ENCODE measurements at places on chromosomes 12 and 14.

DNA sequence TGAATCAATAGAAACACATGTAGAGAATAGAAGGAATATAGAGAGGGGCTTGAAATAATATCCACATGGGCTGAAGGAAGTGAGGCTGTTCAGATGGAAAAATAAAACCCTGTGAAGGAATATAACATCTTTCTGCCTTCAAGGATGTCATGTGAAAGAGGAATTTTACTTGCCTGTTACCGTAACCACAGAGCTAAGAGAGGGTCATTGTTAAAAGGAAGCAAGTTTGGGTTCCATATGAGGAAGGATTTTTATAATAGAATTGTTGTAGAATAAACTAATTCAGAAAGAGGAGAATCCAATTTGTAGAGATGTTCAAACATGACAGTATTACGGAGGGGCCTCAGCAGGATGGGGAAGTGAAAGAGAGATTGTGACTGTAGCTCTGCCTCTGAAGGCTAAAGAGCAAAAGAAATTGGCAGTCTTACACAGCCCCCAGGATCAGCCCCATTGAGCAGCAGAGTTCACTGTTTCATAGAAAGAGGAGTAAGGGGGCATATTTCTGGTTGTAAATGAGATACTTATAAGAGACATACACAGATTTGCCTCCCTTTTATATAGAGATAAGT lies 41.8 kb upstream of the PTPRR start:
- DNase-seq, result no peak

GRCh38 chr12:53770281-53770680 lies 18.5 kb upstream of the CISTR start:
- no peak for DNase-seq

GRCh38 chr14:105529319-105529568 lies 2.9 kb downstream of the TMEM121 start:
- no peak for DNase-seq

GRCh38 chr14:53273671-53274072 lies 120.5 kb upstream of the DDHD1 start:
- no peak for DNase-seq

- DNase-seq, result no peak
These were observed 25.6 kb upstream of the ARID4A start for GRCh38 chr14:58272588-58273372.

- no peak for DNase-seq
These were observed 26.0 kb downstream of the GPR65 start for GRCh38 chr14:88030892-88031291.

GRCh38 chr14:37588667-37588955 lies 6.4 kb downstream of the FOXA1 start:
- DNase-seq, result no peak

DNA sequence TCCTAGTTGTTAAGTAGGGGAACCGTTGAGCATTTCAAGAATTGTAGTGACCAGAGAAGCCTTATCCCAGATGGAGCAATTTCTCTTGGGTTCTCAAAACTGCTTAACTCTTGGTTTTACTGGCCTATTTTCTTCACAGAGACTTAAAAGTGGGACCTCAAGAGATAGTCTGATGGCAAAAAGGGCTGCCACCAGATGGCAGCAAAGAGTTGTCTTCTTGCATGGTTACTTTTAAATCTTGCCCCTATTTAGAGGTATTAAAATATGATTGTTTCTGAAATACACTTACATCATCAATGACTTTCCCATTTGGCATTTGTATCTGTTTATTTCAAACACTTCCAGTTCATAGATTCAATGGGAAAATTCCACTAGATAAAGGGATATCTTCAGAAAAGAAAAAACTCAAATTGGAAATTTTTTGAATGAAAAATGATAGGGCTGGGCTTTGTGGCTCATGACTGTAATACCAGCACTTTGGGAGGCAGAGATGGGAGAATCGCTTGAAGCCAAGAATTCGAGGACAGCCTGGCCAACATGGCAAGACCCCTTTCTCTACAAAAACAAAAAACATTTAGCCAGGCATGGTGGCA lies 69.9 kb upstream of the CNTN1 start:
- peak; percentile 43 for DNase-seq

DNA sequence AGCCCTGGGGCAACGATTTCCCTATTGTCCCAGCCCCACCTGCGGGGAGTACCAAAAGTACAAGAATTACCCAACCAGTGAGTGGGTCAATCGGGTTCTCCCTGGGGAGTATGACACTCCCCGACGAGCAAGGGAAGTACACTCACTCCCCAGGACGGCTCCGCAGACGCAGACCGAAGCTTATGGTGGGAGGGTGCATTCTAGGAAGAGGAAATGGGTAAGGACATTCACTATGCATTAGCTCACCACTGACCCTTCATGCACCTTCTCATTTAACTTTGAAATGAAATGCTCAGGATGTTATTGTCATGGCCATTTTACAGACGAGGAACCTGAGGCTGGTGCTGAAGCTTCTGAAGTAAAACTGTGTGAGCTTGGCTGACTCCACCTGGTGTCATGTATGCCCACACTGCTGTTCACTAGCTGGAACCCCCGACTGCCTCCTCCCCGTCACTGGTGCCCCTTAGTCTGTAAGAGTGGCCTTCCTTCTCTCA lies 45.8 kb upstream of the TMED10 start:
- no peak for DNase-seq

- no peak for DNase-seq
These were observed 3.8 kb upstream of the PDE3A start for GRCh38 chr12:20364501-20364900.

GRCh38 chr14:54564868-54565784 lies 1.8 kb upstream of the SAMD4A start:
- peak; percentile 74 for DNase-seq

DNA sequence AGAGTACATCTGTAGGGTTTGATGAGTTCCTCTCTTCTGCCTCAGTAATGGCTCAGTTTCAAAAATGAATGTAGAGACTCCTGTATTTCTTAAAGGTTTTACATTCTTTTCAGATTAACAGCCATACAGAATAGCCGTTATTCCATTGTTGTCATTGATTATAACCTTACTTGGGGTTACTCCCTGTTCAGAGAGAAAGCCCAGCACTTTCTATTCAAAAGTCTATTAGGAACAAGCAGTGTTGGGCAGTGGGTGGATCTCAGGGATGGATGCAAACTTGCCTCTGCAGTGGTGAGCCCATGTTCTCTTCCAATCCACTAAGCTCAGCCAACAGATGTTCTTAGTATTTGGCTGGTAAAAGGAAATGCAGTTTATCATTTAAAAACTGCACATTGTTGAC lies 342.6 kb upstream of the E2F7 start:
- no peak for DNase-seq

DNA sequence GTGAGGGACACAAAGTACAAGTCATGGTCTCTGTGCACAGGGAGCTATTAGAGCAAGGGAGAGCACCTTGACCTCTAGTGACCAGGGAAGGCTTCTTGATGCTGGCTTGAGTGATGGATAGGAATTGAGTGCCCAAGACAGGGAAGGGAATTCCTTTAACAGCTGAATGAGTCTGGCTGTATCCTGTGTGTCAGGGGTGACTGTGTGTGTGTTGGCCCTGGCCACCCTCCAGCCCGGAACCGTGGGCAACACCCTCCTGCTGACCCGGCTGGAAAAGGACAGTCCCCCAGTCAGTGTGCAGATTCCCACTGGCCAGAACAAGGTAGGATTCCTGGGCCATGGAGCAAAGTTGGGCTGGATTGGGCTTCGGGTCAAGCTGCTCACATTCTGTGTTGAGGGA lies 5.5 kb upstream of the PFDN5 start:
- no peak for DNase-seq

DNA sequence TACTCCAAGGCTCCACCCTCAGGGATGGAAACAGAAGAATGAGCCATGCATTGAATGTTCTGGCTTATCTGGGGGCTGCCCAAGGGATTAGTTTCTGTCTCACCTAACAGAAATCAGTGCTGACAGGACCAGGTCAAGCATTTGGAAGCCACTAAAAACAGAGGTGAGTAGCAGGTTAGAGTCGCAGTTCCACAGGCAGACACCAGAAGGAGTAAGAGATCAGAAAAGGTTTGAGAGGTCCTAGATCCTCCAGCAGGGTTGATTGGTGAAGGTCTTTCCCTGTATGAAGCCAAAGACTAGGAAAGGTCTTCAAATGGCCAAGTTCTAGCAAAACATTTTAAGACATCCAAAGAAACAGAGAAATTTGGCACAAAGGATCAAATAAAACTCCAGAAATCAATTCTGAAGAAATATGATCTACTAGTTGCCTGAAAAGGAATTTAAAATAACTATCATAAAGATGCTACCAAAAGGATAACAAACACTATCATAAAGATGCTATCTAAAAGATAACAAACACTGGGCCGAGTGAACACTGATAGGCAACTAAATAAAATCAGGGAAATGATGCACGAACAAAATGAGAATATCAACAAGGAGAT lies 19.5 kb upstream of the TTC9 start:
- DNase-seq, result peak; percentile 54

DNA sequence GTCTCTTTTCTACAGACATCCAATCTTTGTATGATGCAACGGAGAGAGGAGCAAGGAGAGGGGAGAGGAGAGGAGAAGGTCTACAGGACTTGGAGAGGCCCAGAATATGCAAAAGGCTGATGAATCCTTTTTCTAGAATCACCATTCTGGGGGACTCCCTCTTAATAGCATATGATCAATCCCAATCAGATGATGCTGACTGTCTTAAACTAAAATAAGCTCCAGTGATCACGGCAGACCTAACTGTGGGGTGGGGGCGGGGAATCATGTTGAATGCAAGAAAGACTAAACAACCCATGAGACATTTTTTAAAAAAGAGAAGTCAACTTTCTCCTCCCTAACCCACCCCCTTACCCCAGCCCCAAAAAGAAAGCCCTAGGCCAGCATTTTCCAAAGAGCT lies 33.4 kb downstream of the BTBD7 start:
- DNase-seq, result no peak

GRCh38 chr12:93836620-93837260 lies 159.6 kb downstream of the CRADD start:
- no peak for DNase-seq

DNA sequence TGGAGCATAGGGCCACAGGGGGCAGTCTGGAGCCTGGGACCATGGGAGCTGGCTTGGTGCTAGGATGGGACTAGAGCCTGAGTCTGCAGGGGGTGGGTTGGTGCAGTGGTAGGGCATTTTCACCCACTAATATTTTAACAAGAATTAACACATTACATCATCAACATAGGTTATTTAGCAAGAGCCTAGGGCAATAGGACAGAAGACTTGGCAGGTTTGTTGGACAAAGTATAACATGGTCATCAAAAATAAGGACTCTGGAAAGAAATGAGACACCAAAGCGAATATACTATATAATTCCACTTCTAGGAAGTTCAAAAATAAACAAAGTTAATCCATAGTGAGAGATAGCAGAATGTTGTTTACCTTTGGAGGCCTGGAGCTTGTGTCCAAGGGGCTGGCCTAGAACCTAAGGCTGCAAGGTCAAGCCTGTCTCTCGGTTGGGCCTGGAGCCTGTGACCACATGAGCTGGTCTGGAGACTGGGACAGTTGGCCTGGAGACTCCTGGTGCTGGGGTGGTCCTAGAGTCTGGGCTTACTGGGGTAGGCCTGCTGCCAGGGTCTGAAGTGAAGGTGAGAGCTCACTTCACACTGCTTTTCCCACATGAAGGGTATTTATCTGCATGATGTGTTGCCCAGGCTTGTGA lies 28.1 kb upstream of the CNOT2 start:
- no peak for DNase-seq

DNA sequence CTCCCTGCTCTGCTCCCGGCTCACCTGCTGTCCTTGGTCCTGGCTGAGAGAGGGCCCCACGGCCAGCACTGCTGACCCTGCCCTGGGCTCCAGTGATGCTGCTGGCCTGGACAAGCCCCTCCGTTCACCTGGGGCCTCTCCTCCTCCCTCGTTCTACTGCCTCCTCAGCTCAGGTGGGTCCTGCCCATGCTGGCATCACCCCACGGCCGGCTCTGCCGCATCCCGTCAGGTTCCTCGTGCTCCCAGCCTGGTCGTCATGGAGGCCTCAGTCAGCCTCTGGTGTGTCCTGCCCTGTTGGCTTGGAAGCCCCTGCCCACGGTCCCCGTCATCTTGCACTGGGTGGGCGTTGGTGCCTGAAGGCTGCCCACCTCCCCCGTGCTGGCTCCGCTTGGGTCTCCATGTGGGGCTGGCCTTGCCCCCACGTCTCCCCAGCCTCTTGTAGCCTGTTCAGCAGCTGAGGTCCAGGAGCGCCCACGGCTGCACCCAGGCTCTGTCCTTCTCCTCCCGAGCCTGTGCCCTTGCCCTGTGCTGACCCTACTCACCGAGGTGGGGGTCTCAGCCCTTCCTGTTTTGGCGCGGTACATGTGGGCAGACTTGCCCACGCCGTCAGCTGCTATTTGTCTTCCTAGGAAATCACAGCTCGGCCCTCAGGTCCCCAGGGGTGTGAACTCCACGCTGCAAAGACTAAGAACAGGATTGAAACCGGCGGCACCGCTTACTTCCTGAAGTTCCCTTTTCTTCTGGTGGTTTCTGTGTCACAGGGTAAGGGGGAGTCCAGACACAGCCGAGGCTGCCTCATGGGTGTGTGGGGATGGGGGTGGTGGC lies 121.6 kb downstream of the TMEM121 start:
- DNase-seq, result no peak

GRCh38 chr14:70917633-70918032 lies 10.4 kb downstream of the PCNX1 start:
- DNase-seq, result no peak

DNA sequence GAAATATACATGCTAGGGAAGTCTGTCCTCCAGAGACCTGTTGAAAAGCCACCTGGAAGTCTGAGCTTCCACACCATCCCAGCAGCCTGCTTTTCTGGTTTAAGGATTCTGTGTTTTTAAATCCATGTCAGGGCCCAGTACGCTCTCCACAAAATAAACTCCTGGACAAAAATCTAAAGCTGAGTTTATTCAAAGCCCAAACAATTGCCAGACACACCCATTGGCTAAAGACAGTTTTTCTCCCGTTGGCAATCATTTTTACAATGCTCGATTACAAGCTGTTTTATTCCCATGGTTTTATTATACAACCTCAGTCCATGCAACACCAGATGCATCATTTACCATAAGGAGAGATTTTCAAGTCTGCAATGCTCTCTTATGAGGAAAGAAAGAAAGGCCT lies 94.5 kb downstream of the MYRFL start:
- DNase-seq, result no peak

GRCh38 chr12:86044396-86044795 lies 170.3 kb downstream of the NTS start:
- DNase-seq, result no peak
